ENCODE measurements at places on chromosomes 3 and 15.

DNA sequence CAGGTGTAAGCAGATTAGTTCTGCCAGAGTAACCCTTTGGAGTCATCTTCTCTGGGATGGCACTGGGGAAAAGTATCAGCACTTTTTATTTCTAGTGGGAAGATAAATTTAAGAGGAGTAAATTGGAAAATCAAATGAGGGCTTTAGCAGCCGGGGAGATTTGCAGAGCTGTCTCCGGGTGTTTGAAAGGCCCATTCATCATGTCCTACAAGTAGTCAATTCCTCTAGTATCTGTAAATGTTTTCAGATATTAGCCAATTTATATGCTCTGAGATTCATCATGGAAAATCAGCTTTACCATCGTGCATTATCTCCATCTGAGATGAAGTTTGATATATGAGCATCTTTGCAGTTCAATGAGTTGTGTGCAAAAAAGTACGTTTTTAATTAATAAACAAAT is 93.6 kb downstream of the CDIN1 start:
- DNase-seq = no peak

GRCh38 chr3:138195481-138195880 is 8.4 kb downstream of the ARMC8 start:
- no peak for DNase-seq

DNA sequence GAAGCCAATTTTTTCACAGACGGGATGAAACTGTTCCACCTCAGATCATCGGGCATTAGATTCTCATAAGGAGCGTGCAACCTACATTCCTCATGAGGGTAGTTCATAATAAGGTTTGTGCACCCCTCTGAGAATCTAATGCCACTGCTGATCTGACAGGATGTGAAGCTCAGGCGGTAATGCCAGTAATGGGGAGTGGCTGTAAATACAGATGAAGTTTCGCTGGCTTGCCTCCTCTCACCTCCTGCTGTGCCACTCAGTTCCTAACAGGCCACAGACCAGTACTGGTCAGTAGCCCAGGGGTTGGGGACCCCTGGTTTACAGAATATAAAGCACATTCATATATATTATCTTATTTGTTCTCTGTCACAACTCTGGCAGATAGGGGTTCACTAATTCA is 2.1 kb upstream of the LIMD1 start:
- no peak for DNase-seq

DNA sequence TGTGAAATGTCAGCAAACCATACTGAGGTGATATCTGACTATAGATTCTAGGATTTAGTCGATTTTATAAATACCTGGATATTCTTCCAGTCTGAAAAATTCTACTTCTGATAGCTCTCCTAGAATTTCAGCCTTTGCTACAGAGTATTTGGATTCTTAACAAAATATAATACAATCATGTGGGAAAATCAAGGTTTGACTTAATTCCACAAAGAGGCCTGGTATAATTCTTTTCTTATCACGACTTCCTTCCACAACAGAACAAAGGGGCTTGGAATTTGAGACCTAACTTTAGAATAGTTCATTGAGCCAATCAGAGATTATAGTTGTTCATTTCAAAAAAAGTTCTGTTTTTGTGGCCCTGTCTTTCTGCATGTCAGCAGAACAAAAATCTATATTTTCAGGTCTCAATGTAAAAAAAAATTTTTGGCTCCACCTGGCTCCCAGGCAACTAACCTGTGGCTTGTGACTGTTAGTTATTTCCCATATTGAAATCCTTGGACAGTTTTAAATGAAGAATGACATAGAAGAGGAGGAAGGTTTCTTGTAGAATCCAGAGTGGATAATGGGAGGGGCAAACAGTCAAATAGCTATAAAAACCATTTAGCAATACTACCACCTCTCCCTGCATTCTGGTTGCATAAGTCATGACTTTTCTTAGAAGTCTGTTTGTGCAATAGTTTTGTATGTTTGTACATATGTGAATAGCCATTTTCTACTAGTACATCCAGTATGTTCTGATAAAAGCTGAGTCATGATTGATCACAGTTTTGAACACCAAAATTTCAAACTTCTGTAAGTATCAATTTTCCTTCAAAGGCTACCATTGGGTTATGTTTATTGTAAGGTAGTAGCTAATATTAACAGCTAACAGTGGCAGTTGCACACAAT is 4.0 kb downstream of the TM4SF1 start:
- DNase-seq = no peak

DNA sequence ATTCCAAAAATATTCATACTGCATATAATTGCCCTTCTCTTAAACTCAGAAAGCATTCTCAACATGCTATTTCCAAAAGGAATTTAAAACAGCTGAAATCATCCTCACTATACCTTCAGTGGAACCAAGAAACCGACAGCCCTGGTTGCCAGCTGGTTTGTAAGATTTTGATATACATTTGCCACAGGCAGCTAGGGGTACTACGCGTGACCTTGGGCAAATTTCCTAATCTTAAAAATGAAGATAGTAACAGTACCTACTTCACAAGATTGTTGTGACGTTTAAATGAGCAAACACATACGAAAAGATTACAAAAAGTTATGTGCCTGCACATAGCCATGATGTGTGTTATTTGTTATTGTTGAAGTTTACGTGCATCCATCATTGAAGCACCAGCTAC is 7.3 kb downstream of the C3orf70 start:
- DNase-seq = no peak

DNA sequence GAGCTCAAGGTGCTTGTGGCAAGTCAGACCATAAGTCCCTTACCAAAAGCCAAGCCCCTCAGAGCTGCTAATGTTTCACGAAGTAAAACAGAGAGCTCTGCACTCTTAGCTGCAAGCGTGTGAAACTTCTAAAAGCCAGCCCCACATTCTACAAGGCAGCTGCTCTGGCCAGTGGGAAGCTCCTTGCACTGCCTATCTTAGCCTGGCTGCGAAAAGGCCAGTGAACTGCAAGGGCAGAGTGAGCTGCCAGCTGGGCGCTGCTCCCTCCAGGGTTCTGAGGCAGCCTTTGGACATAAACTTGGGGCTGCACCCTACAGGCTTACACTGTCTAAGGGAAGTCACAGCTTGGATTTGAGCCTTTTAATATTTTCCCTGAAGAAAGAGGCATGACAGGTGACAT is 2.2 kb upstream of the MUSTN1 start:
- no peak for DNase-seq

- DNase-seq = no peak
Observed at GRCh38 chr15:74136540-74136813, 6.1 kb downstream of the ISLR2 start.

DNA sequence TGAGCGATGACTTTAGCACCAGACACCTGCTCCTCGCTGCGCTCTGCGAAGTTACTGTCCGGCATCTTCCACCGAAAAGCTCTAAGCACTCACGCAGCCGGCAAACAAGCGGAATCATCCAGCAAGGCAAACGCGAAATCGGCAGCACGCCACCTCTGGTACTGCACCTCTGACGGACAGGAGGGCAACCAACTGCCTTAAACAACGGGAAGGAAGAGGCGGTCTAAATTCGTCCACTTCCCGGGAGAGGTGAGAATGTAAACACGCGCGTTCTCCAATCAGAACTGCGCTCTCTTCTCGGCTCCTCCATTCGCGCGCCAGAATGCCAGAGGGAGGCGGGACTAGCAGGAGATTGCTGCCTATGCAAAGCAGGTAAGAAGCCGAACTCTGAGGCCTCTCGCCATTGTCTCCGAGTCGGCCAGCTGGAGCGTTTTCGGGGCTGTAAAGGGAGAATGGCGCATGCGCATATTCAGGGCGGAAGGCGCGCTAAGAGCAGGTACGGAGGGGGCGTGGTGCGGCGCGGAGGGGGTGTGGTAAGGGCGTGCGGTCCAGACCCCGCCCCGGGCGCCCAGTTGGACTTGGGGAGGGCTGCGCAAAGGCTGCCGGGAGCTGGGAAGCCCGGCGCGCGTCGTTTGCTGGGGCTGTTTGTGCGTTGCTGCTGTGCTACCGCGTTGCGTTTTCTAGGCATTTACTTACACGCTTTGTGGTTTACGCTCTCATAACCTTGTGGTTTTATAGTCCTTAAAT is at the start of the genes BTD and HACL1:
Gene BTD, plus strand, starts transcription at position 347 of the 747 bp plus-strand sequence. CDS start 33,695 bp downstream, outside the sequence.
Gene HACL1, minus strand, starts transcription at position 171 of the 747 bp plus-strand sequence. Its CDS starts 106 bp downstream, at position 65.
- peak; percentile 98 for DNase-seq

DNA sequence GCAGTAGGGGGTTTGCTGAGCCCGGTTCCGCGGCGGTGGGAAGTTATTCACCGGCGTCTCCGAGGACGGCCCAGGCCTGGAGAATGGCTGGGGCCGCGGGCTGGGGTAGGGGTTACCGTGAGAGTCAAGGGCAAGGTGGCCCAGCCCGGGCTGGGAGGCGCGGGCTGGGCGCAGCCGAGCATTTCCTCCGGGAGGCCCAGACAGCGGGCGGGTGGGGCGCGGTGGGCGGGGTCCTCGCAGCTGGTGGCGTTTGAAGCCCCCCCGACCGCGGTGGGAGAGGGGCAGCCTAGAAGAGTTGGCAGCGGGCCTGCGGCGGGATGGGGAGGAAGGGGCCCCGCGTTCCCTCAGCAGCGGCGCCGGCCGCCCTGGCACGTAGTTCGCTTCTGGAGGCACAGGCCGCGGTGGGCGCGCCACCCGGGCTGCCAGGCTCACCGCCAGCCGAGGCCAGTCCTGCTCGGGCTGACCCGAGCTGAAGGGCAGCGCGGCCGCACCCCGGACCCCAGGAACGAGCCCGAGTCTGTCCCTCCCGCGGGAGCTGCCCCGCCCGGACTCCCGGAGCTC is 960 bp upstream of the KLF13 start:
- peak; percentile 64 for DNase-seq

GRCh38 chr15:96598514-96598913 is 268.0 kb downstream of the NR2F2 start:
- DNase-seq = no peak

DNA sequence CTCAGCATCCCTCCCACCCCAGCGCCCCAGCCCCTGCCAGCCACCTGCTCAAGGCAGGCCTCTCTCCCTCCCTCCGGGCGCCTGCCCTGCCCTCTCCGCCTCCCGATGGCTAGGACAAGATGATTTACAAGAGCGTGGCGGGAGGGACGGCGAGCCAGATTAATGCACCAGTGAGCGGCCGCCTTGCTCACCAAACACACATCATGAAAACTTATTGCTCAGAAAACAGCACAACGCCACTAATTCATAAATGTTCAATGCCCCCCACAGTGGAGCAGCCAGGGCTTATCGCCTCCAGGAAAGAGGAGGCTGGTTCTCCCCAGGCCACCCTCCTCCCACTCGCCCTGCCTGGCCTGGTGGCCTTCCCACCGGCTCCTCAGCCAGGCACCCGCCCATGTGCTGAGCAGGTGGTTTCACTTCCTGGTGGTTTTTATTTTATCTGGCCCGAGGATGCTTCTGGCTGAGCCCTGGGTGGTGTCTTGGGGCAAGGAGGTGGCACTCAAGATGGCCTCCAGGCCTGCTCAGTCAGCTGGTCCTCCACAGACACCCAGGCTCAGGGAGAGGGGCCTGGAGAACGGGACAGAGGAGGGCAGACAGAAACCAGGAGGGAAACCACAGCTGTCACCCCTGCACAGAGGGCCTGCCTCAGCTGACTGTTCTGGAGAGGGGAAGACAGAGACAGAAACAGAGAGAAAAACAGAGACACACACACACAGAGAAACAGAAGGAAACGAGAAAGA is 284.9 kb downstream of the UACA start:
- DNase-seq = no peak

DNA sequence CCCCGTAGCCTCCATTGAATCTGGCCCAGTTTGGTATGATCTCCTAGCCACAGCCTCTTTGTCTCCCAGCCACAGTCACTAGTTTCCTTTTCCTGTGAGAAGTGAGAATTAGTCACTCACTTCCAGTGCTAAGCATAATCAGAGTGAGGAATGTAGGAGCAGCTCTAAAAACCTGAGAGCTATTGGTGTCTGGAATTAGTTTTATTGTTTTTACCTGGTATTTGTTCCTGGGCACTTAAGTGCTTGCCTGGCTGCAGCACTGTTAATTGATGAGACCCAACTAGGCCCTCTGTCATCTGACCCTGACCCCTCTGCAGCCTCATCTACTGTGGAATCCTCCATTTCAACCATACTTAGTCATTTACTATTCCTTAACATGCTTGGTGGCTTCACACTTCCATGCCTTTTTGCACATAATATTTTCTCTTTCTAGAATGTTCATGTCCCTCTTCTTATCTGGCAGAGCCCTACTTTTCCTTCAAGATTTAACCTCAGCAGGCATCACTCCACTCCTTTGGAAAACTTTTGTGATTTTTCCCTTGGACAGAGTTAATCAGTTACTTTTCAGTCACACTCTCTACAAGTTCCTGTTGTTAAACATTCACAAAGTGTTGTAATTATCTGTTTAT is 48.8 kb downstream of the PDE8A start:
- DNase-seq = no peak

DNA sequence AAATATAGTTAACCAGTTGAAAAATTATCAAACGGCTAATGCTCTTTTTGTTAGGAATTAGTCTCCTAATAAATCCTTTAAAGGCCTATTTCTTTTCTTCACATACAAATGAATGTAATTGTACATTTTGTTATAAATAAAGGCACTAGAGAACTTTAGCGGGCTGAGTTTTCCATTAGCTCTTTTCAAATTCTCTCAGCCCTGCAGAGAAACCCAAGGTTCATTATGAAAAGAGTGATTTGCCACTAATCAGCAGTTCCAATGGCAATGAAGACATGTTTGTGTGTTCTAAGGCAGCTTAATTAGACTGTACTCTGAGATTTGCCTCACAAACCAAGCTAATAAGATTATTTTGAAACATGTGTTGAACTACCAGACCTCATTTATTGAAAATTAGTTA is 64.6 kb upstream of the P2RY1 start:
- DNase-seq = no peak

- DNase-seq = no peak
Observed at GRCh38 chr3:109683746-109684145, 346.4 kb upstream of the DPPA4 start.

GRCh38 chr3:4228295-4228694 is 74.9 kb upstream of the SETMAR start:
- no peak for DNase-seq

DNA sequence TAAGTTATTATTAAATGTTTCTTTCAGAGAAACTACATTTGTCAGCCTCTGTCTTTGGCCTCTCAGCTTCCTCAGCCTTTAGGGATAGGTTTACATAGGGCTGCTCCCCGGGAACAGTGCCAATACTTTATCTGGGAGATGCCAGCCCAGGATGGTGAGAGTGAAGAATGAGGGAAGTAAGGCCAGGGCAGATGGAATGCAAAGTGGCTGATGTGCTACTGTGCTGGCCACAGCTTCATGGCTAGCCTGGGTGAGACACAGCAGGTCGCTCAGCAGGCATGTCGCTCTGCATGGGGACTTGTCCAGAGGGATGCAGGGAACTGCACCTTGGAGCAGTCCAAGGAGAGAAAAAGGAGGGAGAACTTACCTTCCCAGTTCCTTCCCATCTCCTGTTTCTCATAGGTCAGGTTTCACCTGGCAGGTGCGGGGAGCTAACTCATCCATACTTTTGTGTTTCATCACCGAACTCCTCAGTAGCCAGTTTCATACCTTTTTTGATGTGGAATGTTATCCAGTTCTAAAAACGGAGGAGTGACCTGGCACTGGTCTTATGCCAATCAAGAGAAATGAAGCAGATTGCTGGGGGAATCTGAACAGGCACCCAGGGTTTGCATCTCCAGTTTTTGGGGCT is 30.9 kb upstream of the C15orf39 start:
- no peak for DNase-seq

DNA sequence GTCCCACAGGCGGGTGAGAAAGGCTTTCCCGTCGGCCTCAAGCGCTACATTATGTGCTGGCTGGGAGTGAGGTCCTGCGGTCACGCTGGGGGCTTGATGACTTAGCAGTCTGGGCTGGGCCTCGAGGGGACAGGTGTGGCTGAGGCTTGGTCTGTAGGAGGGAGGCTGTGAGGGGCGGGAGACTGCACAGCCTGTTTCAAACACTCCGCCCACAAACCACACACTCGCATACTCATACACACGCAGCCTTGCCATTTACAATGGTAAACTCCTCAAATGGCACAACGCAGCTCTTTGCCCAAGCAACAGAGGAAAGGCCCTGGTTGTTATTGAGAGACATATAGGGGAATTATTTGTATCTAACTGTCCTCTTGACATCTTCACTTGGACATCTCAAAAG is 32.4 kb upstream of the RASGRF1 start:
- no peak for DNase-seq
